Fibroblast of lung (primary cell): ENCODE measurements at places on chromosomes 2 and 18. TPM values are rescaled to one million over a fixed set of nuclear protein-coding genes. Genes with fewer than 3 reads are reported as not detected.
A peak's percentile ranks its signal among the peaks of the same experiment; 100 is the strongest.

The SRBD1 gene
- 11.6 and 18.7 TPM in 2 replicates for total RNA-seq

The TUBB6 gene
- 269 and 408 TPM in 2 replicates for total RNA-seq

The C1QL2 gene
- total RNA-seq, result not detected in 2 replicates

DNA sequence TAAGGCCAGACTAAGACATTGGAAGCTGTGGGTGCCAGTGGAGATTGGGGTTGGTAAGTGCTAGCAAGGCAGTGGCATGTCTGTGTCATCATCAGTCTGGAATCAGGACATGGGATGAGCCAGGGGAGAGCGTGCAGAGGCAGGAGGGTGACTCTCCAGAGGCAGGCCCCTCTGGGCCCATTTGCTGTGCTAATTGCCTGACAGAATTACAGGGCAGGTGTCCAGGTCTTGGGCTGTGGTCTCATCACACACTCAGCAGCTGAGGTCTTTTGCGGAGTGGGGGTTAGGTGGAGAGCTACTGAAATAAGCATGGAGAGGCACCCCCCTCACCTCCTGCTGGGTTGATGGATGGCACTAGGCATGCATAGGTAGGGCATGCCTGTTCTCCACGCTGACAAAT is 57.4 kb downstream of the CELF4 start:
- H3K27ac ChIP-seq, result no peak overlapping the region
- no peak for DNase-seq

DNA sequence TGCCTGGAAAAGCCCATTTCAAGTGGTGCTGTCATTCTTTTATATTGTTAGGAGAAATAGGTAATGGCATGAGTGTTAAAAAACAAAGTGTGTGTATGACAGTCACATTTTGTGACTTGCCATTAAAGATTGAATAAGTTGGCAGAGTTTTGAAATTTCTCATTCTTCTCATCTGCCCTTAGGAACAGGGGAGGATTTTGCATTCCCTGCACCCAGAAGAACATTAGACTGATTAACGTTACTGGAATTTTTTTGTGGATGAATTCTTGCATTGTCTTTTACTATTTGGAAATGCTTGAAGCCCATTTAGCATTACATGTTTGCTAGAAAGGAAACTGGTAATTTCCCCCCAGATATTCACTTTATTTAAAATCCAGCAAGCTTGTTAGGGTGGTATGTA is 162.2 kb downstream of the BABAM2 start:
- no peak overlapping the region for H3K4me3 ChIP-seq
- no peak overlapping the region for H3K27ac ChIP-seq
- no peaks in the 10 kb centered on the region for H3K36me3 ChIP-seq
- peak; percentile 14 for DNase-seq
- H3K27me3 ChIP-seq, result no peaks in the 10 kb centered on the region
- H3K4me1 ChIP-seq, result peaks cover 19% of the 10 kb centered on the region

GRCh38 chr18:38941711-38942561 is 1376.3 kb upstream of the CELF4 start:
- H3K4me3 ChIP-seq, result no peak overlapping the region
- H3K27me3 ChIP-seq, result no peaks in the 10 kb centered on the region
- no peaks in the 10 kb centered on the region for H3K36me3 ChIP-seq

DNA sequence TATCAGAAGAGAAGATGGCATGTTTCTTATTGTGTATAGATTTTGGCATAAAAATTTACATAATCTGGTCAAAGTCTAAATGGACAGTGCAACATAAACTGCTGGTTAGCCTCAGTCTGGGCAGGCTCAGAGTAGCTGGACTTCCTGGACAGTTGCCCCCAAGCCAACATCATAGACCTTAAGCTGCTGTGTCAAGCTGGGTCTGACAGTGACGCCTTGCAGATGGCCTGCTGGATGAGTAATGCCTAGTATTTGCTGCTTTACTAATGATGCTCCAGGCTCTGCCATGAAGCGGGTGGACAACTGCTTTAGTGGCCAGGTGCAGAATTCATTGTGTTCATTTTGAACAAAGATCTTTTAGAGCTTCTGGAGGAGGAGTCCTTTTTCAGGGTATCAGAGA is 603.7 kb upstream of the ZEB2 start:
- no peaks in the 10 kb centered on the region for H3K27me3 ChIP-seq
- no peak for DNase-seq
- peaks cover 4% of the 10 kb centered on the region for H3K4me1 ChIP-seq
- no peak overlapping the region for H3K27ac ChIP-seq
- H3K36me3 ChIP-seq, result no peaks in the 10 kb centered on the region
- H3K4me3 ChIP-seq, result no peak overlapping the region
